ENCODE measurements at places on chromosomes 12 and 14.
A peak's percentile ranks its signal among the peaks of the same experiment; 100 is the strongest.

- DNase-seq = no peak
Measured at GRCh38 chr14:24349742-24350141, 10.0 kb upstream of the RIPK3 start.

- no peak for DNase-seq
Measured at GRCh38 chr12:70049596-70050360, 193.5 kb upstream of the CNOT2 start.

- DNase-seq = no peak
Measured at GRCh38 chr12:104426926-104427546, 29.7 kb upstream of the CHST11 start.

DNA sequence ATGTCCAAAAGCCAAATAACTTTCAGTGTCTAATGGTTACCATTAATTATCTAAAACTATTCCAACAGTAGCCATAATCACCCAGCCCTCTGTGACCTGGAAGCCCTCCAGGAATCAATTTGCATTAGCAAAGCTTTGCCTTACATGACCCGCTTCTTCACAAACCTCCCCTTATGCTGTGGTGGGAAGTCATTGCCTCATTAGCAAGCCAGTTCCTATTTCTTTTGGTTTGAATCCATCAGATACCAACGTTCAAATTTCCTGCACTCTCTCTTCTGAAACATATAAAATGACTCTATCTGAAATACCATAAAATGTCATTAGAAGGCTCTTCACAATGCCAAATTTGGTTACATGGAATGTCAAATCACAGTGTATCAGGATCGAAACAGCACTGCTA, 268.3 kb upstream of the PRKD1 start:
- no peak for DNase-seq

DNA sequence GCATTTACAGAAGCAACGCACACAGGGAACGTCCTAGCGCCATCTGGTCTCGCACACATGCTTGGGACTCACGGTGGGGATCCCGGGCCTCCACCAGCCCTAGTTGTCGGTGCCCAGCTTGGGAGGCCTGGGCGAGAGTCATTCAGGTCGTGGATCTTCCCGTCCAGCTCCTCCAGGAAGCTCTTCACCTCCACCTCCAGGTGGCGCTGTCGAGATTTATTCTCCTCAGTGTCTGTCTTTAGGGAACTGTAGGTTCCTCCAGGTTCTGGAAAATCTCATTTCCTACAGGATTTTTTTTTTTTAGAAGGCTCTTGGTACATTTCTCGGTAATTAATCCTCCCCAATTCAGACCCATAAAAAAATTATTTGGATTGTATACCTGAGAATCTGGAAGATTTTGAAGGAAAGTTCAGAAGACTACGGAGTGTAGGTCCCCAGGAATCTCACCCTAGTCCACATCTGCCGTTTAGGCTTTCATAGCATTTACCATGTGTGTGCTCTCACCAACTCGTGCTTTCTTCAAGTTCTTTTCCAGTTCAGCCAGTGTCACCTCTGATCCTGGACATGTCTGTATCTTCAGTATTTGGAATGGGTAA, 910.0 kb downstream of the TMEM121 start:
- DNase-seq = peak; percentile 6

GRCh38 chr12:6635856-6636531, at the start of gene LPAR5:
Gene LPAR5, minus strand, starts transcription at chr12:6635959. Its CDS starts 14,711 bp downstream, at chr12:6621248.
- no peak for DNase-seq

- no peak for DNase-seq
Measured at GRCh38 chr12:29804019-29804418, 20.3 kb upstream of the TMTC1 start.

DNA sequence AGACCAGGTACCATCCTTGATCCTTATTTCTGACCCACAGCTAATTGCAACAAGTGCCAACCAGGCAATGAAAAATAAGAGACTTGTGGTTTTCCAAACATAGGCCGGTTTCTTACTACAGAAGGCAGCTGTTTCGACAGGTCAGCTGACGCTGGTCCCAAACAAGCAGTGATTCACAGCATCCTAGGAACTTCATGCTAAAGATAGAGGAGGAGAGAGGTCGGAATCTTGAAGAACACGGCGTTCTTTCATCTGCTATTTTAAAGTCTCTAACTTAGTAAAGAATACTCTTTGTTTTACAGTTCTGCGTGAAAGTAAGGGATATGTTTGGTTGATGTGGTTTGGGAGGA, 28.1 kb upstream of the ADGRD1 start:
- no peak for DNase-seq

DNA sequence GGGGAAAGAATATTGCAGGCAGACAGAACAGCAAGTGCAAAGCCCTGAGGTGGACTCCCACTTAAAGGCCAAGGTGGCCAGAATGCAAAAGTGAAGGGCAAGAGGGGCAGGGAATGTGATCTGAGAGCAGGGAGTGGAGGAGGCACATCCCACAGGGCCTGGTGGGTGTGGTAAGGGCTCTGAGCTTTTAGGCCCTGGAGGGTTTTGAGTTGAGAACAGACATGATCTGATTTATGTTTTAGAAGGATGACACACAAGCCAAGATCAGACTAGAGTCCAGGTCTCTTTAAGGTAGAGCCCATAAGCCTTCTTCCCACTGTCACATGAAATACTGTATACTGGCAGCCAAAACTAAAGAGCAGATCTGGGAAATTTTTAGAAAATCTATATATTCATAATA, 162.5 kb downstream of the SLC38A4 start:
- no peak for DNase-seq

DNA sequence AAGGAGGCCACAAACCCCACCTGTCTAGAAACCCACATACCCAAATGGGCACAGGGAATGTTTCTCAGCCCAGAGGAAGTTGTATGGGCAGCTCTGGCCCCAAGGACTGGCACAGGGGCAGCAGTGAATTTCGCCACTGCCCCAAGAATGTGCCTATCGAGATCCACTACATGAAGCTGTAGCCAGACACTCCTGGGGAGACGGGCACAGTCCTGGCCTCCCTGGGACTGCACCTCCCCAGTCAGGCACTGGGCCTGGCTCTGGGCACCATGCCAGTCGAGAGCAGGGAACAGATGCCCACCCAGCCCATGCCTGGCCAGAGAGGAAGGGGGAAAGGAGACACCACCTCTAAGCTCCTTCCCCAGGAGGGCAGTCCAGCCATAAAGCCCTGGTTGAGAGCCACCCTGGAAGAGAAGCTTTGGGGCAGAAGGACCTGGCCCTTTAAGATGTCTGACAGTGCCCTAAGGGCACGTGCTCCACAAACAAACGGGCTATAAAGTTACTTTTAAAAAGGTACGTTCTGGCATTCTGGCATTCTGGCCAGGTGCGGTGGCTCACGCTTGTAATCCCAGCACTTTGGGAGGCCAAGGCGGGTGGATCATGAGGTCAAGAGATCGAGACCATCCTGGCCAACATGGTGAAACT, 8.4 kb downstream of the ADCY6 start:
- DNase-seq = no peak

GRCh38 chr14:69882116-69882864, 3.1 kb downstream of the SMOC1 start:
- DNase-seq = no peak

- no peak for DNase-seq
Measured at GRCh38 chr12:93134175-93134890, 205.2 kb upstream of the EEA1 start.

- no peak for DNase-seq
Measured at GRCh38 chr12:61687407-61687806, 572.8 kb upstream of the USP15 start.

DNA sequence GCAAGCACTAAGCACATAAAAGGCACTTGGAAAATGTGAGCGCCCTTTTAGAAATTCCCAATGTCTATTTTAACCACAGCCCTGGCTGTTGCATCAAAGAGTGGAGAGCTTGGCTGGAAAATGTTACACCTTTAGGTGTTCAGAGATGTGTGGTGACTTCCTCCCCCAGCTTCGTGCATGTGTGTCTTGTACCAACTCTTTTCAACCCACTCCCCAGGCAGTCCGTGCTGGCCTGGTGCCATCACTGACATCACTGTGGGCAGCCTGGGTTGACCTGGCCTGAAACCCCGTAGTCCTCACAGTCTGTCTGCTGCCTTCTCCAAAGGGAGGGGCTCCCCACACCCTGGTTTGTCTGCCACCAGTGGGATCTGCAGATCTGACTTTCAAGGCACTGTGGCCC, 101.8 kb downstream of the SCARB1 start:
- DNase-seq = no peak

DNA sequence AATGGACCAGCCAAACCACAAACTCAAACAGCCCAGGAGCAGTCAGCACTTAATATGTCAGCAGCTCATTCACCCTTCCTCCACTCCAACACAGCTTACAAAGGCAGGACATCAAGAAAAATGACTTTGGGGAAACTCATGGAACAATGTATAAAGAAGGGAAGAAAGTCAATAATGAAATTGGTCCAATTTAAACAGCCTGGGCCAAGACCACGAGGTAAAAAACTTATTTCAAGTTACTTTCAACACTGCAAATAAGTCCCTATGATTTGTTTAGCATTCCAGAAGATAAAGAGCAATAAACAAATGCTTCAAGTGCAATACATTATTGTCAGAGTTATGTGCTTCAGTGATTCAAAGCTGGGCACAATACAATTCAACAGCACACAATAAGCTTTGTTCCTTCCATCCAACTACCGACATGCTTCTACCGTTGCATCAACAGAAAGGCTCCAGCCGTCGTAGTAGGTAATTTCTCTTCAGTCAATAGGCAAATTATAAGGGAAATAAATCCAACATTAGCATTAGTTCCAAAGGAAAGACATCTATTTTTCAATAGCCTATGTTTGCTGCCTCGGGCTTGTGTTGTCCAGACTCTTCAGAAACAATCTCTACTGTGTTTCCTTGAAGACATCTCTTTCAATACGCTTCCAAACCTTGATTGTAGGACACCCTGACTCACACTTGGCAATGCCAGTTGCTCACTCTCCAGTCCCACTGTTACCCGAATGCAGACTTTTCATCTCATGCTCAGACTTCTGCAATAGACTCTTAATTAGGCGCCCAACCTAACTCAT, 225.7 kb downstream of the NUAK1 start:
- no peak for DNase-seq

DNA sequence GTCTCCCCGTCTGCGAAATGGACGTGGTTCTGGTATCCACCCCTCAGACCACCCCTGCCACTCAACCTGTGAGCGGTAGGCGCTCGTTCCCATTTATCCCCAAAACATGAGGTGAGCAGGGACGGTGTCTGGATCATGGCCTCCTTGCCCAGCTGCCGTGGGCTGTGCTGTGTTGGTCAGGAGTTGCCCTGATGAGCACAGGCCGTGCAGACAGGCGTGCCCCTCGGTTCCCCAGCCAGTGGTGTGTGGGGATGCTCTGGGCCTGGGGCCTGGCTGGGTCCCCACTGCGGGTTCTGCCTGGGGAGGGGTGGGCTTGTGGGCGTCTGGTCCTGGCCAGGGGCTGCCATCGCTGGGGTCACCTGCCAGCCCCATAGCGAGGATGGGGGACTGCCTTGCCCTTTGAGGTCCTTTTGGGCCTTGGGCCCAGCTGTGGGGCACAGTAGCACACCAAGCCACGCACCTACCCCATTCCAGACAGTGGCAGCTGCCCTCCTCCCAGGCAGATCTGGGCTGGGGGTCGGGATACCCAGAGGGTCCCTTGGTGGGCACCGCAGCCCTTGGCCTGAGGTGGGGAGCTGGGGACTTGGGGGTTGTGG, 11.3 kb upstream of the PUS1 start:
- no peak for DNase-seq

DNA sequence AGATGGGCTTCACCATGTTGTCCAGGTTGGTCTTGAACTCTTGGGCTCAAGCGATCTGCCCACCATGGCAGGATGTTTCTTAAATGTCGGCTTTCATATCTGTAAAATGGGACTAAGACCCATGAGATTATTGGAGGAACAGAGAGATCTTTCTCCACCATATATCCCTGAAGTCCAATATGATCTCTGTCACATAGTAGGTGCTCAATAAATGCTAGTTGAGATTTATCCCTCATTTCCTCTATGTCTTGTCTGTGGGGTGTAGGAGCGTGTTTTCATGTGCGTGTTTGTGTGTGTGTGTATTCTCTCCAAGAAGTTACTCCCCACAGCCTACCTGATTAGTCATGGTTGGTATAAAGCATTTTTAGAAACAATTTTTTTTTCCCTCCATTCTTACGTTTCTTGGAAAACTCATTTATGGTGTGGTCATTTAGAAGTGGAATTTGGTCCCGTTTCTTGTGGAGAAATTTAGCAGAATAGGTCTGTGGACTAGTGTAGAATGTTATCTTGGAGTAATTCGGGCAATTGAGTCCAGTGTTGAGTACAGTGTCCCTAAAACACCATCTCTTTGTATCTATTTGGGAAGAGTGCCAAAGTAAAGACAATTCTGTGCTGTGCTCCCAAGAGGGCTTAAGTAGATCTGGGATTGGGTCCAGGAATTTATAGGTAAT, 4.3 kb downstream of the STRAP start:
- peak; percentile 34 for DNase-seq

DNA sequence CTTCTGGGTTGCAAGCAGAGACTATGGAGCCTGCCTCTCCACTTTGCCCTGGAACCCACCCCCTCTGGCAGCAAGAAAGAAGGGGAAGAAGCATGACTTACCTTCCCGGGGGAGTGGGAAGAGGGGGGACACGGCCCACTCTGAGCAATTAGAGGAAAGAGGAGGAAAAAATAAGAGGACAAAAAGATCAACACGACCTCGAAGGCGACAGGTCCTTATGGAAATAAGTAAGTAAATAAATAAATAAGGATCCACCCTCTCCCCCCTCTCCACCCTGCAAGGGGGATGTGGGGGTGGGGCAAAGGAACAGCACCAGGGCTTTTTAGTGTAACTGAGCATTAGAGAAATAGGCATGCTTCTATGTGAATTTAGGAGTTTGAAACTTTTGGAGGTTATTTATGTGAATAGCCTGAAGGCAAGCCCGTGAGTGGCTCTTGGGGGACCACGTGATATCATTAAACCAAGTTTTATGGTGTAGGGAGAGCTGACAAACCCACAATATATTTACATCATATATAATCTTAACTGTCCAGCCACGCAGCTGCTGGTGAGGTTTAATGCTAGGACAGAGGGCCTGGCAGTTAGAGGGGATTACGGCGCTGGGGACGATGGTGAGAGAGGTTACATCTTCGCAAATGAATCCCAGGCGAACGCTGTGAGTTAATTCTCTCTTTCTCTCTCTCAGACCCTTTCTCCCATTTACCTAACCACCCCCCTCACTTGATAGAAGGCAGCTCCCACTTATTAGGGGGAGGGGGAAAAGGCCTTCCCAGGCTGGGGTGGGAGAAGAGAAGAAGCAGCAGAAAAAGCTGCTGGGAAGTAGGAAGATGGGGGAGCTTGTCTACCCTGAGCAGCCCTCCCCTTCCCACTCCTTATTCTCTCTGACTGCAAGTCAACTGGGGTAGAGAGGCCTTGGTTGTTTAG, 4.8 kb downstream of the HOXC5 start:
- no peak for DNase-seq

GRCh38 chr14:60353420-60353819, 104.4 kb downstream of the PPM1A start:
- DNase-seq = no peak

- no peak for DNase-seq
Measured at GRCh38 chr12:109504068-109504467, 26.6 kb downstream of the UBE3B start.

- DNase-seq = no peak
Measured at GRCh38 chr14:80638620-80639515, 302.7 kb downstream of the CEP128 start.

- no peak for DNase-seq
Measured at GRCh38 chr14:71437870-71438269, 494.4 kb upstream of the RGS6 start.

- no peak for DNase-seq
Measured at GRCh38 chr14:89926694-89927093, 27.8 kb downstream of the EFCAB11 start.
